ENCODE measurements at places on chromosomes 3 and 15.

GRCh38 chr15:34802803-34803750 is 7.7 kb upstream of the ACTC1 start:
- DNase-seq: no peak

DNA sequence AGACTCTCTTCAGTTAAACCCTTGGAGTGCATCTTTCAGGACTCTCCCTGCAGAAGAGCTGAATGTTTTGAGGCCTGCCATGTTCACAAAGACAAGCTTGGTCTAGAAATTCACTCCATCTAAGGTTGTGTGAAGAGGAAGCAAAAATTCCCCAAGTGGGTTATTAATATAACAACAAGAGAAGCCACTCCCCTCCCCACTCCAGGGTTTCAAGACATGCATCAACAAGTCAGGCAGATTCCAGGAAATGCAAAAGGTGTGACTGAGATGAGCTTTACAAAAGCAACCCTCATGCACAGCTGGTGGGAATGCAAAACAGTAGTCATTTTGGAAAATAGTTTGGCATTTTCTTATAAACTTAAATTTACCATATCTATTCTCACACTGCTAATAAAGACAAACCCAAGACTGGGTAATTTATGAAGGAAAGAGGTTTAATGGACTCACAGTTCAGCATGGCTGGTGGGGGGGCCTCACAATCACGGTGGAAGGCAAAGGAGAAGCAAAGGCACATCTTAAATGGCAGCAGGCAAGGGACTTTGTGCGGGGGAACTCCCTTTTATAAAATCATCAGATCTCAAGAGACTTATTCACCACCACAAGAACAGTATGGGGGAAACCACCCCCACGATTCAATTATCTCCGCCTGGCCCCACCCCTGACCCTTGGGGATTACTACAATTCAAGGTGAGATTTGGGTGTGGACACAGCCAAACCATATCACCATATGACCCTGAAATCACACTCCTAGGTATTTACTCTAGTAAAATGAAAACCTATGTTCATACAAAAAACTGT is 31.3 kb downstream of the TARS3 start:
- DNase-seq: no peak

DNA sequence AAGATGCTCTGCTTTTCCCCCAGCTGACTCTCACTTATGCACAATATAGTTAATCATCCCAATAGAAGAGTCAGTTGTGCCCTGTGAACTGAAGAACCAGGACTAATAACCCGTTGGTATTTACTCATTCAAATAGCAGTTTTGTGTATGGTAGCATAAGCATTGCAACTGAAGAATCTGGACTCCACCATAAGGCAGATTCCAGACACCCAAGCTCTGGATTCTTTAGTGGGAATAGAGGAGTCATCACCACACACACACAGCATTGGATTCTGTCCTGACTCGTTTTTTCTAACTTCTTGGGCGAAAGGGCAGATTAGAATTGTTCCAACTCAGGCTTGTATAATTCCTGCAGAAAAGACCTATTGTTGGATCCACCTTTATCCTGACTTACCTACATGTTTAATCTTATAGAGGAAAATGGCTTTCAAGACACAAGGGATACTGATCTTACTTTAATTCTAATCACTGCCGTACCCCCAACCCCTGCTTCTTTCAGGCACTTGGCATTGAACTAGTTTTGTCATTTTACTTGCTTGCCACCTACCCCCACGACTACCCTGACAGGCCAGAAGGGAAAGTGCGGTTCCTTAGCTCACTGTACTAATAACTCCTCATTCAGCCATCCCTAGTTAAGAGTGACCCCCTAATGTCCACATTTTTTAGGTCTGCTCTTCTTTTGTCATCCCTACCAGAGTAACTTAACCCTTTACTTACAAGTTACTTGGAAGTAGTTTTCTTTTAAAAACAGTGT is 42.3 kb downstream of the NKIRAS1 start:
- DNase-seq: no peak

GRCh38 chr3:187291001-187291511 is 481 bp downstream of the MASP1 start:
- DNase-seq: no peak

All from stimulated activated CD4-positive, alpha-beta T cell treated with anti-CD3 and anti-CD28 coated beads, Interleukin-4, amount 100 ng/mL, for 48 hours (primary cell).